ENCODE measurements at places on chromosomes 2 and 18.

DNA sequence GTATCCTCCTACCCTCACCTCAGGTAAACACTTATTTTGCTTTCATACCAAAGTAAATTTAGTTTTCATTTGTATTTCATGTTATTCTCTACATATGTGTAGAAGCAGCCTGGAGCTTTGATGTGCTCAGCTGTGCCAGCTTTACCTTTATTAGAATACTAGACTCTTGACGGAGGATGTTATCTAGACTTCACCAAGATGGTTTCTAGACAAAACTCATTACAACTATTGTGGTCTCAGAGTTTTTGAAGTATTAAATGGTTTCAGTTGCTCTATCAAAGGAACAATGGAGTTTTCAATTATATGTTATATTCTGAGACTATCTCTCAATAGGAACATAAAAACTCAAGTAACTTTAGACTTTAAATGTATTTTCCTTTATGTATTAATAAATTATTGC, 5.0 kb upstream of the IL18RAP start:
- DNase-seq = no peak

DNA sequence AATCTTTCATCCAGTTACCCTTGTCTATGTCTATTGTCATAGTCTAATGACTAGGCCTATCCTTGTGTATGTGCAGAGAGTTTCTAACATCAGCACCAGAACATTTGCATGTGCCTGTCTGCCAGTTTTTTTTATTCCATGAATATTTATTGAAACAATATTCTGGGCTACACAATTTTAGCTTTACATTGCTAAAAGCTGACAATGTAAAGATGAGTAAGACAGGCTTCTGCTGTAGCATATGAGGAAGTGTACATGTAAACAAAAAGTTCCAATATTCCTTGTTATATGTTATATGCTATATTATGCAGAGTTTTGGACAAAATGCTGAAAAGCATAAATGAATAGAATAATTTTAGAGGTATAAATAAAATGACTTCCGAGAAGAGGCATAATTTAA, 357.7 kb downstream of the NYAP2 start:
- DNase-seq = no peak

- no peak for DNase-seq
Observed at GRCh38 chr2:170313347-170313991, 135.5 kb downstream of the MYO3B start.

DNA sequence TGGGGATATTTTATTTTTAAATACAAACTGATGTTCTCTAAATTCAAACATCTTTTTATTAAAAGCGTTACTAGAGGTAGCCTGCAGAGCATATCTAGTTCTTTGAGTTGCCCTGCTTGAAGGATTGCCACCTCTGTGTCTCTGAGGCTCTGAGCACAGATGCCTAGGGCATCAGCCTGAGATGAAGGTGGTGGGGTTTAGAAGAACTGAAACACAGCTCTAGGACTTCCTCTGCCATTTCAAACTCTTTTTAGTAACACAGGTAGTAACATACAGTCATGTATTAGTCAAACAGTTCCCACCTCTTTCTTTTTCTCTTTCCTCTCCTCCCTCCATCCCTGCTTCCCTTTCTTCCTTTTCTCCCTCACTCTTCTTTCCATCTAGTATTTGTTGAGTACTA, 57.6 kb downstream of the TTC21B start:
- no peak for DNase-seq

- no peak for DNase-seq
Observed at GRCh38 chr2:173218326-173219056, 136.2 kb upstream of the CDCA7 start.

- no peak for DNase-seq
Observed at GRCh38 chr2:219245899-219246230, 586 bp downstream of the STK16 start.
